ENCODE measurements at places on chromosomes 12 and 14.
A peak's percentile ranks its signal among the peaks of the same experiment; 100 is the strongest.

DNA sequence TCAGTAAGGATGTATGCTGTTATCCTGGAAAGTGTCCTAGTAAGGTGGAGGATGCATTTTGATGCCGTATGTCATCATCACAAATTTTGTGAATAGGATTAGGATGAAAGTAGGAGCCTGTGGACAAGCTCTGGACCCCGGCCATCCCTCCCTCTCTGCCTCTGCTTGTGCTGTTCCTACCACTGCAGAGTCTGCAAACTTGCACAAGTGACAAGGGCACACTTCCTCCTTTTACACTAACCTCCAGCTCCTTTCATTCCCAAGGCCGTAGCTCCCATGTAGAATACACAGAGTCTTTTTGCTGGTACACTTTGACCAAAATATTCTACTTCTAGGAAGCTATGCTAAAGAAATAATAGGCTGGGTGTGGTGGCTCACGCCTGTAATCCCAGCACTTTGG, 13.3 kb upstream of the TMCC3 start:
- no peaks in the 10 kb centered on the region for H3K4me1 ChIP-seq
- peaks cover 12% of the 10 kb centered on the region for H3K27me3 ChIP-seq
- no peak overlapping the region for H3K27ac ChIP-seq
- H3K36me3 ChIP-seq = no peaks in the 10 kb centered on the region

- DNase-seq = no peak
- H3K4me3 ChIP-seq = no peak overlapping the region
- no peaks in the 10 kb centered on the region for H3K27me3 ChIP-seq
Measured at GRCh38 chr12:22474970-22475720, 69.2 kb downstream of the C2CD5 start.

GRCh38 chr12:16789204-16789790, 183.3 kb upstream of the LMO3 start:
- no peak overlapping the region for H3K4me3 ChIP-seq
- no peak overlapping the region for H3K27ac ChIP-seq
- no peaks in the 10 kb centered on the region for H3K36me3 ChIP-seq
- H3K4me1 ChIP-seq = no peaks in the 10 kb centered on the region
- no peaks in the 10 kb centered on the region for H3K27me3 ChIP-seq

- peaks cover 48% of the 10 kb centered on the region for H3K4me1 ChIP-seq
- no peak overlapping the region for H3K27ac ChIP-seq
- DNase-seq = no peak
- no peak overlapping the region for H3K4me3 ChIP-seq
- no peaks in the 10 kb centered on the region for H3K27me3 ChIP-seq
- peaks cover 27% of the 10 kb centered on the region for H3K36me3 ChIP-seq
Measured at GRCh38 chr12:112020947-112021457, 7.8 kb downstream of the ERP29 start.

DNA sequence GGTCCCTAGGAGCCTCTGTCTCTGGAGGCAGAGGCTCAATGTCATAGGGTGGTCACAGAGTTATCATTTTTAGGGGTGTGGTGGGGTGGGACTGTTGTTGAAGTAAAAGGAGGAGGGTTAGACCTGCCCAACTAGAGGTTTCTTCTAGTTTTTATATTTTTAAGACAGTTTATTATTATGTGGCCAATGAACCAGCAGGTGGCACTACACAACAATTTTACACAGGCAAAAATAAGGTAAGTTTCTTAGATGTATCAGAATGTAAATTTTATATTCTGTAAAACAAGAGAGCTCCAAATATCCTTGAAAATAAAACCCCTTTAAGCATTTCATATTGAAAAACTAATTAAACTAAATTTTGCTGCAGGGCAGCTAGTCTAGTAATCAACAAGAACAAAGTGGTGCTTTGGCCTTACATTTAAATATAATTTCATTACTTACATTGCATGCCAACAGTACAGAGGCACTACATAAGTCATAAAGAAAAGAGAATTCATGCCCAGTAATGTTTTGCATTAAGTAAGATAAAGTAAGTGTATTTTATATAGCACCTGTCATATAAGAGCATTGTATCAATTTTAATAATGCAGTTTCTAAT, 22.2 kb upstream of the OVCH1 start:
- no peak overlapping the region for H3K4me3 ChIP-seq
- no peaks in the 10 kb centered on the region for H3K4me1 ChIP-seq
- no peak for DNase-seq
- H3K27me3 ChIP-seq = peaks cover 9% of the 10 kb centered on the region
- H3K27ac ChIP-seq = no peak overlapping the region

- no peaks in the 10 kb centered on the region for H3K27me3 ChIP-seq
- H3K36me3 ChIP-seq = peaks cover 4% of the 10 kb centered on the region
- no peak overlapping the region for H3K27ac ChIP-seq
- H3K4me1 ChIP-seq = no peaks in the 10 kb centered on the region
- no peak for DNase-seq
Measured at GRCh38 chr12:101719566-101719965, 19.7 kb downstream of the SYCP3 start.

DNA sequence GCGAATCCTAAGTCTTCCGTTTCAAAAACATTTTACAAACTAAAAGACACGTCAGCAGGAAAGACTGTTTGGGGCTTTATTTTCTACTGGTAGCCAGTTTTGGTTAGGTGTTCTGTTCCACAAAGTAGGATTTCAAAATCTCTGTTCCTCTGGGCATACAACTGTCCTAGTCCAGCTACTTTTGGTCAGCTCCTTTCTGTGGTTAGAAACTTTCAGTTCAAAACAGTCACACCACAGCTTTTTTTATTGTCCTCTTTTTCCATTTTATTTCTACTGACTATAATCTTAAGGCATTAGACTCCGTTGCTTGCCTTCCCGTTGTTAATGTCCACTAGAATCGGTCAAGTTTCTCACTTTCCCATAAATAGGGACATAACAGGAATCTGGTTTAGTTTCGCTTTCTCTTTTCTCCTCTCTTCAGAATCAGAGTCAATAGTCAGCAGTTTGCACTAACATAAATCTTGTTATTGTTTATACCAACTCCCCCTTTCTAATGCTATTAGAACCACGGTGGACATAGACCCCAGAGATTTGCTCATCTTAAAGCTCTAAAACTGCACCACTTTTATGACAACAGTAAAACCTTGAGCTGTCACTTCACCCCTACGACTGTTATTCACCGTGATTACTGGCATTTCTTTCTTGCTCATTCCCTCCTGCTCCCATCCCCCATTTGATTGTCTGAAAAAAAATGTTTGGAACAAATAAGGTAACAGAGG, 41.5 kb upstream of the NPAS3 start:
- H3K4me1 ChIP-seq = peaks cover 6% of the 10 kb centered on the region
- no peak overlapping the region for H3K27ac ChIP-seq
- no peak for DNase-seq
- no peaks in the 10 kb centered on the region for H3K36me3 ChIP-seq
- no peaks in the 10 kb centered on the region for H3K27me3 ChIP-seq
- peak overlapping the region; percentile 66 for H3K4me3 ChIP-seq

DNA sequence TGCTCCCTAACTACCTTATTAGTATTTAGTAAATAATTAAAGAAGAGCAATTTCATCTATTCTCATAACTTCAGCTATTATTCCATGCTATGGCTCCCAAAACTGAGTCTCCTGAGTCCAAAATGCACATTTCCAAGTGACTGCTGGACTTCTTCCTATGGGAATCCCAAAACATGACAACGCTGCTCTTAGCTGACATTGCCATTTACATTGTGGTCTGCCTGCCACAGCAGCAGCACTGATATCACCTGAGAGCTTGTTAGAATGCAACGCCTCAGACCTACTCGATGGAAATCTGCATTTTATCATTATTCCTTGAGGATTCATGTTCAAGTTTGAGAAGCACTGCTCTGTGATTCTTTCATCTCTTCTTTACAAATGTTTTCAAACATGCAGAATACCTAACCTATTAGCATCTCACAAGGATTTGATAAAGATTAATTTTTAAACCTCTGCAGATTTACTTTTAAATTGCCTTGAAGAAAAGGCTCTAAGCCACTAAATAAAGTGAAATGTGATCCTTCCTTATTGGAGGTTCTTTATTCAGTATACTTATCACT, 77.7 kb downstream of the SEC23A start:
- H3K4me1 ChIP-seq = peaks cover 8% of the 10 kb centered on the region
- peaks cover 7% of the 10 kb centered on the region for H3K36me3 ChIP-seq
- no peak overlapping the region for H3K27ac ChIP-seq
- H3K27me3 ChIP-seq = no peaks in the 10 kb centered on the region
- no peak overlapping the region for H3K4me3 ChIP-seq

DNA sequence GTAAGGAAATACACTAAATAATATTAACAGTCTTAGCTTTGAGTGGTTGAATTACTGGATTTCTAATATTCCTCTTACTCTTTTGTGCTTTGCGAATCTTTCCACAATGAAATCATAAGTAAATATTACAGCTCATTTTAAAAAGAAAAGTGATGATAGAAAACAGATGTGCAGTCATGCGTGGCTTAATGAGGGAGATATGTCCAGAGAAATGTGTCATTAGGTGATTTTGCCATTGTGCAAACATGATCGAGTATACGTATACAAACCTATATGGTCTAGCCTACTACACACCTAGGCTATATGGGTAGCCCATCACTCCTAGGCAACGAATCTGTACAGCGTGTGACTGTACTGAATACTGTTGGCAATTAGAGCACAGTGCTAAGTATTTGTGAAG, 59.3 kb downstream of the SLC15A5 start:
- no peak overlapping the region for H3K4me3 ChIP-seq
- H3K4me1 ChIP-seq = no peaks in the 10 kb centered on the region
- no peaks in the 10 kb centered on the region for H3K36me3 ChIP-seq
- no peaks in the 10 kb centered on the region for H3K27me3 ChIP-seq

DNA sequence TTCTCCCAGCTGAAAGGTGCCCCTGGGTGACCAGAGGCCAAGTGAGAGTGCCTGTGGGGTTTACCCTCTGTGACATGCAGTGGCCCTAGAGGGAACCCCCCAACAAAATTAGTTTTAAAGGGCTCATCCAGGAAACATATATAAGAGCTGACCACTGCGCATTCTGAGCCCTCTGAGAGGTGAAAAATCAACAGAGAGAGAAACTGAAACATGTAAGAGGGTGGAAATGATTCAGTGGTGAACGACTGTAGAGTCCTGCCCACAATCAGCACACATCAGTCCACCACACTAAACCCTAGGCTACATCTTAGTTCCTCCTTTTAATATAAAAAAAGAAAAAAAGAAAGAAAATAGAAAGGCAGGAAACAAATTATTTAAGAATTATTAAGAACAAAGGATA, 21.0 kb upstream of the ACSM4 start:
- H3K4me1 ChIP-seq = no peaks in the 10 kb centered on the region
- peaks cover 14% of the 10 kb centered on the region for H3K27me3 ChIP-seq
- no peaks in the 10 kb centered on the region for H3K36me3 ChIP-seq
- DNase-seq = no peak
- no peak overlapping the region for H3K27ac ChIP-seq
- H3K4me3 ChIP-seq = no peak overlapping the region

GRCh38 chr12:54968181-54968730, 16.3 kb downstream of the TESPA1 start:
- H3K27ac ChIP-seq = peak overlapping the region; percentile 64
- no peaks in the 10 kb centered on the region for H3K27me3 ChIP-seq
- peaks cover 72% of the 10 kb centered on the region for H3K36me3 ChIP-seq

- H3K4me1 ChIP-seq = no peaks in the 10 kb centered on the region
- H3K4me3 ChIP-seq = no peak overlapping the region
- H3K27ac ChIP-seq = no peak overlapping the region
- H3K27me3 ChIP-seq = no peaks in the 10 kb centered on the region
- H3K36me3 ChIP-seq = peaks cover 2% of the 10 kb centered on the region
Measured at GRCh38 chr12:124370851-124371250, 76.0 kb downstream of the RFLNA start.

GRCh38 chr12:119412811-119413794, 78.6 kb downstream of the CCDC60 start:
- no peak overlapping the region for H3K4me3 ChIP-seq
- no peaks in the 10 kb centered on the region for H3K36me3 ChIP-seq
- no peak overlapping the region for H3K27ac ChIP-seq
- no peaks in the 10 kb centered on the region for H3K4me1 ChIP-seq
- peaks cover 3% of the 10 kb centered on the region for H3K27me3 ChIP-seq

- DNase-seq = no peak
- H3K4me1 ChIP-seq = no peaks in the 10 kb centered on the region
- H3K27ac ChIP-seq = no peak overlapping the region
- H3K36me3 ChIP-seq = no peaks in the 10 kb centered on the region
Measured at GRCh38 chr12:30980955-30981662, 54.6 kb downstream of the TSPAN11 start.

DNA sequence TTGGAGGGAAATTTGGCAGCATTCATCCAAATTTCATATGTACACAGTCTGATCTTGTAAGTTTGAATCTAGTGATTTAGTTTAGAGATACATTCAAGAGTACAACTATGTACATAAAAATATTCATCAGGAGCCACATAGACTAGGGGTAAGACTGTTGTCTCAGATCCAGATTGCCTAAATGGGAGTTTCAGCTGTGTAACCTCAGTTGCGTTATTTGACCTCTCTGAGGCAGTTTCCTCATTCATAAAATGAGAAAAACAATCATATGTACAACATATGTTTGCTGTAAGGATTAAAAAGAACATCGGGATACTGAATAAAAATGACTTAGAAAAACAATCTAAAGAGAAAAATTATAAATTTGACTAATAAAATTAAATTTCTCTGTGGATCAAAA, 577.5 kb downstream of the RPL10L start:
- no peaks in the 10 kb centered on the region for H3K27me3 ChIP-seq
- no peaks in the 10 kb centered on the region for H3K4me1 ChIP-seq
- no peak overlapping the region for H3K27ac ChIP-seq

DNA sequence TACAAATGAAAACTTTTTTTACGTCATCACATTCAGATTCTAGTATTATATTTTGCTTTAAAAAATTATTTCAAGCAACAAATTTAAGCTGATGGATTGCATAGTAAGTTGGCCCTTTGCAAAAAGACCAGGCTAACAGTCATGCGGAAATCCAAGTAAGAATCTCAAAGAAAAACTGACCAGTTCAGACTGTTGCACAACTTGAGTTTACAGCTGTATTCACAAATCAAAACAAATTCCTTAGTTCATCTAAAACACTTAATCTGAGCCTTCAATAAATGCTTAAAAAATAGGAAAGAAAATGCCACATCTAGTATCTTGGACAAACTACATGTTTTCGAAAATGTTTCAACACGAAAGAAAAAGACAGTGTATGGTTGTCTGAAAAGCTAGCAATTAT, 847 bp downstream of the CCDC59 start:
- peak overlapping the region; percentile 97 for H3K27ac ChIP-seq
- DNase-seq = no peak
- peak overlapping the region; percentile 98 for H3K4me3 ChIP-seq
- peaks cover 44% of the 10 kb centered on the region for H3K4me1 ChIP-seq

DNA sequence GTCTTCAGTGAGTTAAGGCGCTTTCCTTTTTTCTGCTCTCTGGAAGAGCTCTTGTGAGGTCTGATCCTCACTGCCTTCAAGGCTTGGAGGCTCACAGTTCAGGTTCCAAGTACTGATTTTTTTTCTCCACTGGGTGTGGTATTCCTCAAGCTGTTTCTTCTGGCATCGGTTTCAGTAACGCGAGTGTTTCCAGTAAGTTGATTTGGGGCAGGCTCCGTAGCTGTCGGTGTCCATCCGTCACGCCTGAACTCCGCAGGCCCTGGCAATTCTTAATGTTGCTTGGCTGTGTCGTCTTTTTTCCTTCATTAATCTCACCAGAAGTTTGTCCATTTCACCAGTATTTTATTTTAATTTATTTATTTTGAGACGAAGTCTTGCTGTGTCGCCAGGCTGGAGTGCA, 30.6 kb downstream of the LRCOL1 start:
- no peak overlapping the region for H3K4me3 ChIP-seq
- no peak overlapping the region for H3K27ac ChIP-seq
- no peaks in the 10 kb centered on the region for H3K4me1 ChIP-seq
- H3K36me3 ChIP-seq = peaks cover 11% of the 10 kb centered on the region

- DNase-seq = no peak
- no peak overlapping the region for H3K27ac ChIP-seq
- H3K4me1 ChIP-seq = peaks cover 16% of the 10 kb centered on the region
Measured at GRCh38 chr12:124632519-124632984, 65.1 kb upstream of the NCOR2 start.
